H4 (cell line): ENCODE measurements at places on chromosomes 13 and 19.

GRCh38 chr19:10593148-10593547, 6.0 kb upstream of the AP1M2 start:
- DNase-seq: no peak

DNA sequence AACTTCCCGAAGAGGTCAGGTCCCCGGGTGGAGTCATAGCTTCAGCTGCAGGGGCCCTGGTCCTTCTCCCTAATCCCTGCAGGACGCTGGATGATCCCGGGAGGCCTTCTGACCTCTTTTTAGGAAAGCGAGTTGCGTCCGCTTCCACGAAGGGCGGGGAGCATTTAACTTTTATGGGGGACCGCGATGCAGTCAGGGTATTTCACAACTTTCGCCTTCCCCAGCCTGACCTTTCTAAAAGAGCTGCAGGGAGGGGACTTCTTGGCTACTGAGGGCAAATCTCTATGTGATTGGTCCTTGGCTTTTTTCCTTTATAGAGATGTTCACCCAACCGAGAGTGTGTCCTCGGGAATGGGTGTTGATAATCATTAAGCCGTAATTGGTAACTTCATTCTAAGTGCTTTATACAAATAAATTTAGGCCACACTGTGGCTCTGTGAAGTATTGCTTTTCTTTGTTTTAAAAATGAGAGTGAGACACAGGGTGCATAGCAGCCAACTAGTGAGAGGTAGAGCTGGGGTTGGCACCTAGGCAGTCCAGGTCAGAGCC, 778 bp downstream of the ZNF230 start:
- no peak for DNase-seq

- DNase-seq: no peak
Observed at GRCh38 chr19:11807099-11807380, 7.0 kb upstream of the ZNF440 start.

GRCh38 chr13:60152904-60153303, 10.8 kb downstream of the DIAPH3 start:
- DNase-seq: no peak

DNA sequence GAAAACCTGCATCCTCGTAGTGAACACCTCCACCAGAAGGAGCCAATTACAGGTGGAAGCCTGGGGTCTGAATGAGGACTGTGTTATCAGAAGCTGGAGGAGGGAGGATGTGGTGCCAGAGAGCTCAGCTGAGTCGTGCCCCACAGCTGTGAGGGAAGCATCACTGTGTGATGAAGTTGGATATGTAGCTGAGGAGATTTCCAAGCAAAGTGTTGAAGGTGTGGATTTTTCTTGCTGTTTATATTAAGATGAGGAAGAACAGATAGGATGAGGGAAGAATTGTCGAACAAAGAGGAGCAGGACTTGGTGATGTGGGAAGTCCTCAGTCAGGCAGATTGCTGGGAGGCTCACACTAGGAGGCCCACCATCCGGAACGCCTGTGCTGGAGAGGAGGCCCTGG, 4.4 kb downstream of the RAB20 start:
- DNase-seq: no peak

GRCh38 chr13:50106559-50106958, 91.3 kb downstream of the KCNRG start:
- DNase-seq: no peak
